Stimulated activated naive CD8-positive, alpha-beta T cell treated with anti-CD3 and anti-CD28 coated beads, Interleukin-15, amount 100 ng/mL, for 72 hours (primary cell): ENCODE measurements at places on chromosomes 7 and 10.

DNA sequence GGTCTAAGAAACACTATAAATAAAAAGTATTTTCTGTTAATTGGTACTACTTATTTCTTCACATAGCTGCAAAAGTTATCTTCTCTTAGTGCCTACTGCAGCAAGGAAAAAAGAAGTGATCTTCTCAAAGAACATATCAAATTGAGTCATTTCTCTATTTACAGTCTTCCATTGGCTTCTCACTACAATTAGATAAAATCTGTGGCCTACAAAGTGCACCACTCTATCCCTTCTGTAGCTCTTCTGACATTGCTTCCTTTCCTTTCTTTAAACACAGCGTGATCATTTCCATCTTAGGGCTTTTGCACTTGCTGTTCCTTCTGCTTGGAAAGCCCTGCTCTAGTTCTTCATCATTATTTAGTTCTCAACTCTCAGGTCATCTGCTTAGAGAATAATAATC, 44.7 kb downstream of the MXI1 start:
- no peak for DNase-seq

- peak; percentile 42 for DNase-seq
These were observed 116.6 kb downstream of the KLF6 start for GRCh38 chr10:3668276-3668965.

GRCh38 chr10:12726971-12727831, 274.3 kb downstream of the CCDC3 start:
- DNase-seq, result peak; percentile 13

DNA sequence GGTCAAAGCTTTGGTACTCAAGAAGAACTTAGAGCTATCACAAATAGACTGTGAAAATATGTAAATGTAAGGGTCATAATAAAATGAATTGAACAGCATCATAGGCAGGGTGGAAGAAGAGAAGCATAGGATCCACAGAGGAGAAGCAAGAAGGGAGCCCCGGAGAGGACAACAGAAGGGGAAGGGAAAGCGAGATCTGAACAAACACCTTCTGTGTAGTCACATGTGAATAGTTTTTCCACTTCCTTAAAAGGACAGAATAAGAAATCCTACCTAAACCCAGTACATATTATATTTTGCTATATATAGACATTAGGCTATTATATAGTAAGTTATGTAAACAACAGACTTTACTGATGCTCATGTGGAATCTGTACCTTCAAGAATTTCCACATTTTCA, 160.2 kb downstream of the DKK1 start:
- no peak for DNase-seq

- no peak for DNase-seq
These were observed 73.8 kb upstream of the BMPER start for GRCh38 chr7:33831389-33832141.

GRCh38 chr7:29315122-29315891, 120.7 kb downstream of the CHN2 start:
- DNase-seq, result no peak

DNA sequence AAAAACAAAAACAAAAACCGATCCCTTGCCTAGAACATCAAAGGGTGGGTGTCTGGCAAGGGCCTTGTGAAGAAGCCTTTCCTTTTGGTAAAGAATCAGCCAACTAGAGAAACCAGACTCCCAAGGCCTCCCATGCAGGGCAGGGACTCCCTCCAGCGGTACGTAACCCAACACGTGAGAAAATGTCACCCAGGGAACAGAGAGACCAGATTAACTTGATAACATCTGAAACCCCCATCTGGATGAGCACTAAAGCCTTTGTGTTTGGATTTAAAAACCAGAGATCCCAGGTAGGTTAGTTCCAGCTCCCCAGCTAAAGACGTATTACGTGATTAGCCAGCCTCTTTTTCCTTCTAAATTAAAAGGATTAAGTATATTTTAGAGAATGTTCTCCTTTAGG, 3.0 kb upstream of the HABP2 start:
- DNase-seq, result no peak

GRCh38 chr10:49388161-49388560, 7.7 kb downstream of the DRGX start:
- no peak for DNase-seq
